Activated CD4-positive, alpha-beta T cell treated with anti-CD3 and anti-CD28 coated beads, Interleukin-2, amount 10 ng/mL, durations not matched to agents 24 days and 14 days (primary cell): ENCODE measurements at places on chromosomes 12 and 14.

DNA sequence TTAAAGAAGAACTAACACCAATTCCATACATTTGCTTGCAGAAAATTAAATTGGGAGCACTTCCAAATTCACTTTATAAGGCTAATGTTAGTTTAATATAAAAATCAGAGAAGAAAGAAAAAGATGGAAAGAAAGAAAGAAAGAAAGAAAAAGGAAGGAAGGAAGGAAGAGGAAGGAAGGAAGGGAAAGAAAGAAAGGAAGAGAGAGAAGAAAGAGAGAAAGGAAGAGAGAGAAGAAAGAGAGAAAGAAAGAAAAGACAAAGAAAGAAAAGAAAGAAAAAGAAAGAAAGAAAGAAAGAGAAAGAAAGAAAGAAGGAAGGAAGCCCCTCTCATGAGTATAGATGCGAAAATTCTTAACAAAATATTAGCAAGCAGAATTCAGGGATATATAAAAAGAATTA is 267.7 kb downstream of the RPAP3 start:
- DNase-seq: no peak

DNA sequence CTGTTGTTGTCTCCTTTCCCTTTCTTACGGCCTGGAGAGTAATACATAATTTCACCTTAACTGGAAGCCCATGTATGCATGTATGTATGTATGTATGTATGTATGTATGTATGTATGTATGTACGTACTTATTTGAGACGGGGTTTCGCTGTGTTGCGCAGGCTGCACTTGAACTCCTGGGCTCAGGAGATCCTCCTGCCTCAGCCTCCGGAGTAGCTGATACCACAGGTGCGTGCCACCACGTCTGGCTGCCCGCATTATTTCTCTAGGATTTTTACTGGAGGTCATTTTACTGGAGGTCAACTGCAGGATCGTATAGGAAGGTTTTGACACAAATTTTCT is 644 bp upstream of the OS9 start:
- no peak for DNase-seq

GRCh38 chr14:92785667-92786426 is 8.3 kb upstream of the GOLGA5 start:
- no peak for DNase-seq

- no peak for DNase-seq
These were observed 19.4 kb upstream of the SNX6 start for GRCh38 chr14:34649344-34649743.

DNA sequence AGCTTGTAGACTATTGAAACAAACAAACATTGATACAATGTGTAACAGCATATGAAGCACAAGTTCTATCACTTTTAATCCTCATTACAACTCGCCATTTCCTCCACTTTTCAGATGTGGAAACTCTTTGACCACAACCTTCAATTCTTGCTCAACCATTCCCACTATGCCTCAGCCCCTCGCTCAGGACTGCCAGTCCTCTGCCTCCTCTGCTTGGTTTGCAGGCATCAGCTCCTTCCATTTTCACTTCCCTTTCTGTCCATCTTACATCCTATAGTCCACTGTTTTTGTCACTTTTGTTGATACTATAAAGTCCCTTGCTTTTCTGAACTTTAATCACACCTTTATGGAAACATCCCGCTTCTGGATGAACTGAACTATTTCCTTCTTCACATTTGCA is 28.2 kb upstream of the CD27 start:
- DNase-seq: no peak

DNA sequence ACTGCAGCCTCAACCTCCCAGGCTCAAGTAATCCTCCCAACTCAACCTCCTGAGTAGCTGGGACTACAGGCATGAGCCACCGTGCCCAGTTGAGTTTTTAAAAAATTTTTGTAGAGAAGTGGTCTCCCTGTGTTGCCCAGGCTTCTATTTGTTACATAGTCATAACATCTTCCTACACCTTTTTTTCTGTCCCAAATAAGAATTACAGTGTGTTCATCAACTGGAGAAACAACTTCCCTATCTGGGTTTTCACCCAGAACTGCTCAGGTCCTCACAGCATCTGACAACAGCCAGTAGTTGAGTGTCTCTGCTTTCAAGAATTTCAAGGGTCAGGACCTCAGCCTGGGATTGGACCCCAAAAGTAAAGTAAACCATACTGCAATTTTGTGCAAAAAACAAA is 235.2 kb upstream of the AMIGO2 start:
- no peak for DNase-seq

GRCh38 chr12:123906711-123907420 is 65.8 kb downstream of the CCDC92 start:
- DNase-seq: no peak

- no peak for DNase-seq
These were observed 21.0 kb upstream of the EMP1 start for GRCh38 chr12:13175499-13175898.

DNA sequence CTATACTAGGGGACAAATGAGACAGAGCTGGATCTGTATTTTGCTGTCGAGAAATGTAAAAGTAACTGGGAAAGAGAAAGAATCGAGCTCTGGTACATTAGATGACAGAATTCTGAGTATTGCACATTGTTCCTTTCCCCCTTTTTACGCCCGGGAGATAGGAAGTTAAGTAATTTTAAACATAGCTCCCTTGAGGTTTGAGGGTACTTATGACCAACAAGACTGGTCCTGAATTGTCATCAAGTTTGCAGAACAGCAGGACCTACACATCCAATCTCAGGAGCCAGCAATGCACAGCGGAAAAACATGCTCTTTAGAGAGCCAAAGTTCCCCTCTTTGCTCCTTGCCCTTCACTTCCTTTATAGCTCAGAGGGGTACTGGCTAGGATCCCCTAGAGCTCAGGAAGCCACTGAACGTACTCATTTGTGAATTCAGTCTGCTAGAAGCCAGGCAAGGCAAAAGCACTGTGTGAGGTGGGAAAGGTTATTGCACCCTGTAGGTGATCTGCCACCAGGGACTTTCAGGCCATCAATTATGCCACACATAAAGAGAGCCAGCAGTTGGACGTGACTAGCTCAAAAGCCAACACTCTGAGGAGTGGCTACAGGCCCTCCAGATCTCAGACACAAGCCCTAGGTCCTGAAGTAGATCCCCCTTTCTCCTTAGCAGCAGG is 333.8 kb downstream of the KCNH5 start:
- DNase-seq: no peak

GRCh38 chr14:100778526-100778882 is 47.4 kb upstream of the MEG3 start:
- DNase-seq: no peak

DNA sequence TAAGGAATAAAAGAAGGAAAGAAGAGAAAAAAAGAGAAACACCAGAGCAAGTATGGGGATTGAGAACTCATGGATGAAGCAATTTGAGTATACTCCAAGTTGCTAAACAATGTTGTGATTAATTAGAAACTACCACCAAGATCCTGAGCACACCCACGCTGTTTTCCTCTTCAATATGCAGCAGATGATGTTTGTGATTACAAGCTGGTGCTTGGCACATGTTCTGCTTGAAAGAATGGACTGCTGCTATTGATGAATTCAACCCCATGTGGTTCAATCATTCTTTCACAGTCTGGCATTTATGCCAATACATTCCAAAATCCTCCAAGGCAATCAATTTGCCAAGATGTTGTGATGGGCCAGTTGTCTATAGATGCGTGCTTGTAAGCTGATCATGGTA is 146.8 kb downstream of the SLC2A13 start:
- no peak for DNase-seq

DNA sequence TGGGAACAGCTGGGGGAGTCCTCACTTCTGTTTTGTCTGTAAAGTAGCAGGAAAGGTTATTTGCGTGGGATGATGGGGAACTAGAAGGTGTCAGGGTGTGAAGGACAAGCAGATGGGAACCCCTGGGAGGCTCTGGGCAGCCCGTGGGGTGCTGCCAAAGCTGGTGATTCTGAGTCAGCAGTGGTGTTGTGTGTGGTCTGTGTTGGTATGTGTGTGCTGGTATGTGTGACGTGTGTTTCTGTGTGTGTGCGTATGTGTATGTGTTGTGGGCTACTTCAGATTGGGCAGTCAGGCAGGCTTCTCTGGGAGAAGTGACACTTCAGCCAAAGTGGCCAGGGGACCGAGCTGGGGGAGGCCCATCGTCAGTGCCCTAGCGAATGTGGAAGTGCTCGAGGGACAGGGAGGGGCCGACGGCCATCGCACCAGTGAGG is 15.3 kb upstream of the BDKRB2 start:
- DNase-seq: no peak

DNA sequence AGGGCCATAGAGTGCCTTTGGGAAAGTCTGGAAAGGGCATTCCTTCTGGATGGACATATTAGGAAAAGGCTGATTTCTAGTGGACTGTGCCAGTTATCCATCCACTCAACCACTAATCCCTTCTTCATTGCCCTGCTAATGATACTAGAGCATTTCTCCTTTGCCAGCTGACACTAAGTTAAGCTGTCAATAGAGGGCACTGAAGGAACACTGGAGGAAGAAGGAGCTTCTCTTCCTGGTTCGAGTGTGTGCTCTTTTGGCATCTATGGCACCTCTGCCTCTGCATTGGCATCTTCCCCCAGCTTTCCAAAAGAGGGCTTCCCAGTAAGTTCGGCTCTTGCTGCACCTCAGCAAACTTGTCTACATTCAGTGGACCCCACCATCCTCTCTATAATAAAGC is 165.4 kb downstream of the DERA start:
- DNase-seq: no peak

DNA sequence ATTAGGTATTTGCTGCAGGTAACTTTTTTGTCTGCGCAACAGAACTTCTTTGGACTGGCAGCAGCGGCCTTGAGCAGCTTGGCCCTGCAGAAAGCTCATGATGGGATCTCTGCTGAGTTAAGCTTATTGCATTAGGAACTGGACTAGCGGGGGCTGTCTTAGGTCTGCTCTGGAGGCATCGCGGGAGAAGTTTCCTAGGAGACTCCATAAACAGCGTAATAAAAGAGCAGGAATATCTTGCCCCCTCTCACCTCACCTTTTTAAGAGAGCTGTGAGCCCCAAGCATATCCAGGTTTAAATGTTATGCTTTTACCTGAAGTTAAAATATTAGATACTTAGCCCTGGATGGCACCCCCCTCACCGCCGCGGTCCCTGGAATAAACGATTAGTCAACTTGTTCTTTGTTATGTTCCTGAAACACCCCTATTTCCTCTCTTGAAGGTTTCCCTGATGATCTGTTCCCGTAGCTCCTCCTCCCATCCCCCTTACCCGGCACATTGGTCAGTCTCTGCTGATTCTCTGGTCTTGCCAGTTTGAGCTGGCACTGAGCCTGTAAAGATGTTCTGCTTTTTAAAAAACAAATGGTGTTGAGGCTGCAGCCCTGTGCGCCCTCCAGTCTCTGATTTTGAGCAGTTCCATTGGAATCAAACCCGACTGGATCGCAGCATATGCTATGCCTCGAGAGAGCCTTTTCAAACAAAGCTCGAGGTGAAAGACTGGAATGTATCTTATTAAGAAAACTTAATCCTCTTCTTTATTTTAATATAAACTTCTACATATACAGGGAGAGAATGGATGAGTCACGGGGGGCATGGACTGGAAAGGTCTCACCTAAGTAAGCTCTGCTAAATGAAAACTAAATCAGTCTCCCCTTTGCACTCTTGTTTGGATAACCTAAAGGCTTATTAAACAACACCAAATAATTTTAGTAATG is 1.9 kb downstream of the MLXIP start:
- peak; percentile 71 for DNase-seq

DNA sequence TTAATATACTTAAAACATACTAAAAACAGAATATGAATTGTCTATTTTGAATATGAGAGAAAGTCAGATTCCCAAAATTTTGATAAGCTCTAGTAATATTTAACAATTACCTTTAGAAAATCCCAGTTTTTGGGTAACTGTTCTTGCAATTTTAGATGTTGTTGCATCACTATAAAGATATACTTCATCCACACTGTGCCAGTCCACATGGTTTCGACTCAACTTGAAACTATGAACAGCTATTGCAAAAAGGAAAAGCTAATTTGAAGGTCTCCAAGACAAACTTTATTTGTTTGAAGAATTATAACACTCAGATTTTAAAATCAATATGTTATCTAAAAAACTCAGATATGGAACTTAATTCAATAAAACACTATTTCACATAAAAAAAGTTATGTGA is 59.9 kb downstream of the DDHD1 start:
- no peak for DNase-seq

DNA sequence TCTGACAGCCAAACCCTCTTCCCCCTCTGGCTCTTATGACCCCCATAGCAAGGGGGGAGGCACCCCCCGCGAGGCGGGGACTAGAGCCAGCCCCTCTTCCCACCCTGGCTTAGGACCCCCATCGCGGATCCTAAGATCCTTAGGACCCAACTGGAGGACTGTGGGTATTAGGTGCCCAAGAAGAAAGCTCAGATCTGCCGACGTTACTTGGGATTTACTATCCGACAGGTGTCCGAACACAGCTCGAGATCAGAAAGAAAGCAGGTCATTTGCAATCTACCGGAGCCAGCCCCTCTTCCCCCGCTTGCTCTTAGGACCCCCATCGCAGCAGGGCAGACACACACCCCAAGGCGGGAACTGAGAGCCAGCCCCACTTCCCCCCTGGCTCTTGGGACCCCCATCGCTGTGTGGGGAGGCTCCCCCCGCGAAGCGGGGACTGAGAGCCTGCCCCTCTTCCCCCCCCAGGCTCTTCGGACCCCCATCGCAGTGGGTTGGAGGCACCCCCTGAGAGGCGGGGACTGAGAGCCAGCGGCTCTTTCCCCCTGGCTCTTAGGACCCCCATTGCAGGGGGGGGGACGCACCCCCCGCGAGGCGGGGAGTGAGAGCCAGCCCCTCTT is 46.8 kb downstream of the DDX11 start:
- no peak for DNase-seq

DNA sequence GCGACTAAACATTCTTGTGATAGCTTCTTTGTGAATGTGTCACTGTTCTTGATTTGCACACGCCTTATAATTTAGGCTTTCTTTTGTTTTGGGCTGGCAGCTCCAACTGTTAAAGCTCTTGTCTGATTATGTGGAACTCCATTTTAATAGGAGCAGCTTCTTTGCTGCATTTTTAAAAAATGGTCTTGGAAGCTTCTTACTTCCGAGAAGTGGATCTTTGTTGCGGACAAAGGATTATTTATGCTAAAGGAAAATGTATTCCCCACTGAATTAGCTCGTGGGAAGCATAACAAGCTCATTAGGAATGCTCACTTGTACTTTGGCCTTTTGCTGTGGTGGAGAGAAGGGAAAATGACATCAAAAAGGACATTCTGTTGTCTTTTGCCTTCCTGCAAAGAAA is 20.0 kb downstream of the GAS2L3 start:
- DNase-seq: no peak

DNA sequence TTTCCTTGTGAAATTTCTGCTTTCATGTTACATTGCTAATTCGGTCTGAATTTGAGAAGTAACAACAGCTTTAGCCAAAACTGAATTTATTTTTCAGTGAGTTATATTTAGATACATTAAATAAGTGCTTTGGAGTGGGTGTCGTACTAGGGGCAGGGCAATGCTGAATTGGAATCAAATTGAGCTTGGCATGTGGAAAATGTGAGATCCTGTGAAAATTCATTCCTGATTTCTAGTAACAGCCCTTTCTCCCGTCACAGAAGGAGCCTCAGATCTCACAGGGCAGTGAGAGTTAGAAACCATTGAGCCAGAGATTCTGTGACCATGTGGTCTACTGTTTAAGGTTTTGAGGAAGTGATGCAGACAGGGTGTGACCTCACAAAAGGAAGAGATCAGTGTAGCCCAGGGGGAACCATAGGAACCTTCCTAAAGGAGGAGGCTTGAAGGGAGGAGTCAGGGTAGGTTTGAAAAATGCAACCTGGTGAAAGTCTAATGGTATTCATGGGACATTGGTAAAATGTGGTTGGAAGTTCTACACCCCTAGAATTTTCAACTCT is 1136.8 kb downstream of the AACS start:
- DNase-seq: no peak

GRCh38 chr14:74257078-74257940 is 18.1 kb downstream of the VSX2 start:
- DNase-seq: peak; percentile 88

GRCh38 chr12:2094597-2094996 is 41.8 kb downstream of the CACNA1C start:
- no peak for DNase-seq
